HCT116 (cell line): ENCODE measurements at places on chromosomes 2 and 18.

GRCh38 chr2:27219091-27219490 is 1.9 kb downstream of the CAD start:
- DNase-seq, result no peak
- peaks cover 18% of the 10 kb centered on the region for H3K4me1 ChIP-seq
- no peaks in the 10 kb centered on the region for H3K27me3 ChIP-seq
- peaks cover 51% of the 10 kb centered on the region for H3K36me3 ChIP-seq

DNA sequence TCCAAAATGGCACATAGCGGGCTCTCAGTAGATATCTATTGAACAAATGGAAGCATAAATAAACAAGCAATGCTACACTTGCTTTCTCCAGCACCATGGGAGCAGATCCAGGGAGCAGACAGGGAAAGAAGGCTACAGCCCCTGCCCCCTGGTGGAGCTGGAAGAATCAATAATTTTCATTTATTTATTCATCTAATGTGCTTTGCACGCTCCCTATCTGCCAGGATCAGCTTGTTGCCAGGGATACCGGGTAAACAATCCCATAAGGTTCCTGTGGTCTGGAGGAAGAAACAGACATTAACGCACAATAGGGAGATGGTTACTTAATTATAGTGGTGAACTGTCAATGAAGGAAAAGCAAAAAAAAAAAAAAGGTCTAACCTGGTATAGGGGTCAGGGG is 40.1 kb upstream of the CLASP1 start:
- H3K27ac ChIP-seq, result no peak overlapping the region
- no peaks in the 10 kb centered on the region for H3K27me3 ChIP-seq
- H3K4me3 ChIP-seq, result no peak overlapping the region
- no peaks in the 10 kb centered on the region for H3K36me3 ChIP-seq

DNA sequence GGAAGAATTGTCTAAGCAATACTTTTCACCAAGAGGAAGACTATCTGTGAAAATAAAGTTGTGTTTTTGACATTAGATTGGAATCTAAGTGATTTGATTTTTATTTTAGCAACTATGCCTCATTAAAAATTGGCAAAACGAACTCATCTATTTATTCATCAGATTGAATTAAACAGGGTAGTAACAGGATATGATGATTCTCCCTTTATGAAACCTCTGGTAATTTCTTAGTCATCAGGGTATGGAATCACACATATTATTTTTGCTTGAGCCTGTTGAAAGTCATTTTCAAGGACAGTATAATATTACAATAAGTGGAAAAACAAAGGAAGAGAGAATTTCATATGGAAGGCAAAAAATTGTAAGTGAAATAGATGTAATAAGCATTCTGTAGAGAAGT is 22.0 kb downstream of the ZNF804A start:
- DNase-seq, result no peak
- no peaks in the 10 kb centered on the region for H3K36me3 ChIP-seq
- H3K4me1 ChIP-seq, result no peaks in the 10 kb centered on the region
- H3K4me3 ChIP-seq, result no peak overlapping the region
- H3K27ac ChIP-seq, result no peak overlapping the region

DNA sequence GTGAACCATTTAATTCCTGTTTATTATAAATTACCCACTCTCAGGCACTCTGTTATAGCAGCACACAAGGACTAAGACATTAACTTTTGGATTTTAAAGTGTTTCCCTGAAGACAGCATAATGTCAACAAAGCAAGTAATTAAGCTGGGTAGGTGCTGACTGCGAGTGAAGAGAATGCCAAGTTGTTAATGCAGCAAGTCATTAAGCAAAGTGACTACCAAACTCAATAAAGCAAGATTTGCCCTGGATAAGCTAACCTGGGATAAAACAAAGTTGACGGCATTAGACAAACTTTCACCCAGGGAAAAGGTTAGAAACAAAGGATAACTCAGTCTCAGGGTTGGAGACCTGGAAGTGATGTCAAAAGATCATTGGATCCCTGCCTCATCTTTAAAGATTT is 28.4 kb upstream of the NABP1 start:
- H3K4me3 ChIP-seq, result no peak overlapping the region
- H3K36me3 ChIP-seq, result no peaks in the 10 kb centered on the region
- no peak overlapping the region for H3K27ac ChIP-seq
- no peaks in the 10 kb centered on the region for H3K4me1 ChIP-seq

DNA sequence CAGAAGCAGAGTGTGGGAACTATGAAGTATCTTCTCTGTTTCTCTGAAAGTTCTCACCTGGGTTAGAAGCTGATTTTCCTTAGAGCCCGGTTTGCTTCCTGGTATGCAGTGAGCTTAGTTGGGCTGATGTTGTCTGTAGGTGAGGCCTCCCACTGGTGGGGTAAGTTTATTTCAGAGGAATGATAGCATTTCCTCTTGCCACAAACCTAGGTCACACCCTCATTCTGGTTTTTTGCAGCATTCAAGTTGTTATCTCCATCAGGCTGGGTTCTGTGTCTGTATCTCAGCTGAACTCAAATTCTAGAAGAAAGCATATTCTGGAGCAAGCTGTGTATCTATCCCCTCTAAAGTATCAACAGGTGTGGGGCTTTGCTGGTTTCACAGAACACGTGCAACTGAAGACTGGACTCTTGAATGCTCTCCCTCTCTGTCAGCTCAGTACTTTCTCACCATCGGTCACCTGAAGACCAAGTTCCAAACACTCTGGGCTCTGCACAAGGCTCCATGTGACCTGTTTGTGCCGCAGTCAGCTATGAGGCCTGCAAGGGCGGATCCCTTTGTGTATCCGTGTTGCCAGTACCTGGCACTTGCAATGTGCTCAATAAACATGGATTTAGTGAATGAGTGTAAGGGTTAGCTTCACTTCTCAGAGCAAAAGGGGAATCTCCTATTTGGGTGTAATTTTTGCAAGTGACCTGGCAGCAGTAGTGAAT is 49.5 kb upstream of the MBOAT2 start:
- H3K4me1 ChIP-seq, result peaks cover 19% of the 10 kb centered on the region
- H3K27me3 ChIP-seq, result no peaks in the 10 kb centered on the region
- H3K36me3 ChIP-seq, result no peaks in the 10 kb centered on the region
- H3K27ac ChIP-seq, result no peak overlapping the region
- no peak for DNase-seq
